Activated T-cell treated with anti-CD3 and anti-CD28 coated beads, Interleukin-2, amount 50 U/mL, for 72 hours (primary cell): ENCODE measurements at places on chromosomes 2 and 18.

GRCh38 chr2:191347881-191348280 lies 102.7 kb downstream of the MYO1B start:
- DNase-seq: no peak

DNA sequence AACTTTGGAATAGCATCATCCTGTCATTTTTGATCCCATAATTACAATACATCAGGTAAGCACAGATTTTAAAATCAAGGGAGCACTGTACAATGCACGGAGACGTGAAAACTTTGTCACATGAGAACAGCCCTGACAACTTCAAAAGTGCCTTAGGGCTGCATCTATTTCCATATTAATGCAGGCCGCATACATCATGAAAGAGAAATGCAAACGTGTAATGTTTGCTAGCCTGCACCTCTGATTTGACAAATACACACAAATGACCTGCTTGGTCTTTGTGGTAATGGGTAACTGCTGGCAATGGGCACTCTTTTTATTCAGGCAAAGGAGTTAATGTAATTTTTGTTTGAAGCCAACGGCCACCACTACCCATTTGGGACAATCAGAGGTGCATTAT lies 202.0 kb upstream of the EPHA4 start:
- DNase-seq: no peak

GRCh38 chr2:15149063-15149462 lies 412.1 kb downstream of the NBAS start:
- no peak for DNase-seq

- no peak for DNase-seq
These were observed 286.2 kb downstream of the CYP26B1 start for GRCh38 chr2:71861186-71862160.

DNA sequence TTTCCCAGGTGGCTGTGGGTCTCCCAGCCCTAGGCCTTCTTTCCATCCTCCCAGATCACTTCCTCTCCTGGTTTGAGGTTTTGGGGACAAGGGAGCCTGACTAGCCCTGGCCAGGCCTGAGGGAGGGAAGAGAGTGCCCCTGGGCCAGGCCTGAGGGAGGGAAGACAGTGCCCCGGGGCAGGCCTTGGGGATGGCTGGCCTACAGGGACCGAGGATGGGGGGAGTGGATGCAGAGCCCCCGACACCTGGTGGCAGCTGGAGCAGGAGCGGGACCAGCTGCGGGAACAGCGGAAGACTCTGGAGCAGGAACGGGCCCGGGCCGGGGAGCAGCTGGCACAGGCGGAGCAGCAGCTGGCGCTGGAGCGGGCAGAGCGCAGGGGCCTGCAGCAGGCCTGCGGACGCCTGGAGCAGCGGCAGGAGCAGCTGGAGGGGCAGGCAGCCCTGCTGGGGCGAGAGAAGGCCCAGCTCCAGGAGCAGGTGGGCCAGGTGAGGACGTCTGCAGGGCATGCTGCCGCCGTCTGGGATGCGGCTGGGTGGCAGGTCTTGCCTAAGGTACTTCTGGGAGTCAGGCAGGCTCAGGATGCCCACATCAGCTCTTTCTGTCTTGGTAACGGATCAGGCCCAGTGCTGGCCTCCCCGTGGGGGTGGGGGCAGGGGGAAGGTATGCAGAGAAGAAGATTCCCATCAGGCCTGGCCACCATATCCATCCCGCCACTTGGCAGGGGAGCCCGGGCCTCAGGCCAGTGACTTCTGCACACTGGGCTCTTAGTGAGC lies 29.2 kb downstream of the CROCC2 start:
- no peak for DNase-seq

DNA sequence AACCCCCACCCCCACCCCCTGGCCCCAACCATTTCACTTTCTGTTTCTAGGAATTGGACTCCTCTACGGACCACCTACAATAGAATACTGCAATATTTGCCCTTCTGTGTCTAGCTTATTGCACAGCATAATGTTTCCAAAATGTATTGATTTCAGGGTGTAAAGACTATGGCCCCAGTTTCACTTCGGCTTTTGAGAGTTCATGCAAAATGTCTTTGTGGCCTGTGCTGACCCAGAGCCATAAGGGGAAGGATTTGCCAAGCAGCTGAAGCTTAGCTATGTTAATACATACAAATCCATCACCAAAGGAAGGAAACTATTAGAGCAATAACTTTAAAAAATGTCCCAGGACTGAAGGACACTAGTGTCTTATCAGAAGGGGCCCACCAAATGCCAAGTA lies 11.2 kb upstream of the ATP9B start:
- no peak for DNase-seq

GRCh38 chr2:182245963-182246362 lies 180.9 kb downstream of the PDE1A start:
- DNase-seq: no peak

GRCh38 chr2:172870396-172870795 lies 134.8 kb downstream of the RAPGEF4 start:
- DNase-seq: no peak

GRCh38 chr18:3062798-3063680 lies 50.1 kb upstream of the LPIN2 start:
- DNase-seq: peak; percentile 83

GRCh38 chr2:10894264-10894935 lies 17.3 kb upstream of the KCNF1 start:
- DNase-seq: no peak

GRCh38 chr2:230472621-230473018 lies 56.6 kb downstream of the SP100 start:
- peak; percentile 61 for DNase-seq

- no peak for DNase-seq
These were observed 110.7 kb downstream of the NFATC1 start for GRCh38 chr18:79506191-79507075.

- no peak for DNase-seq
These were observed 17.9 kb downstream of the SPATS2L start for GRCh38 chr2:200324362-200324761.

GRCh38 chr2:144595686-144596072 lies 75.8 kb upstream of the ZEB2 start:
- no peak for DNase-seq

DNA sequence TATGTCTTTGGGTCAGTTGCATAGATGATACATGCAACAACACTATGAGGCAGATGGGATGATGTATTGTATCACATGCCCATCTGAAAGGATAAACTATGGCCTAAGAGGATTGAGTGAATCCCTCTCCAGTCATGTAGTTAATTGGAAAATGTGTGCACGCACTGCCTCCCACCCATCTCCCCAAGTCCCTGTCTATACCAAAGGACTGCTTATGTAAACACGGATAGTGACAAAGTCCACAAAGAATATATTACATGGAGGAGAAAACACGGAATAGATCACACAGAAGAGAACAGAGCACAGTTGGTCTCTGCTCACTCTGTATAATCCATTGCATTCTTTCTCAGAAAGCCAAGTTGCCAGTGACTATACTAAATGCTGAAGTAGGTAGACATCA lies 82.4 kb downstream of the NCKAP5 start:
- no peak for DNase-seq

DNA sequence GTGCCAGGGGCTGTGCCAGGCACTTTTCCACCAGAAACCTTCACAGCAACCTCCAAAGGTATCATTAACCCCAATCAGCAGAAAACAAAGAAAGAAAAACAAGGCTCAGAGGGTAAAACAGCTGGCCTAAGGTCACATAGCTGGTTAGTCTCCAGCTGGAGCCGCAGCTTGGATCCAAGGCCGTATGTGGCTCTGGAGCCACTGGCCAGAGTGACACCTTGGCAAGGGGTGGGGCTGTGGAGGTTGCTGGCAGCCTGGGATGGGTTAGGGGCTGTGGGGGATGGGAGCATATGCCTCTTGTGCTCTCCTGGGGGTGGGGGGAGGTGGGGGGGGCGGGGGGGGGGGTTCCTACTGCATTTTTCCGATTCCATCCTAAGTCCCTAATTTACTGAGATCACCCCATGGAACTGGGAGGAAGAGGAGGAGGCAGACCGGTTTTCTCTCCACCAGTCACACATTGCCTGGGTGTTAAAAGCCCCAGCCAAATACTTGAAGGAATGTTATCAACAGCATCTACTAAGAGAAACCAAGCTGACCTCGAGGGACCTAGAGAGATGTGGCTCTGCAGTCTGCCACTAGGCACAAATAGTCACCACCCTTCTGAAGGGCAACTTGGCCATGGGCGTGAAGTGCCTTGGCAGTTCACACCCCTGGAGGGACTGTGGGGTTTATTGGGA lies 8.0 kb downstream of the HAAO start:
- no peak for DNase-seq

- DNase-seq: no peak
These were observed 19.6 kb upstream of the TMEM200C start for GRCh38 chr18:5914951-5915350.

- DNase-seq: no peak
These were observed 688.0 kb upstream of the ZEB2 start for GRCh38 chr2:145207884-145208283.

DNA sequence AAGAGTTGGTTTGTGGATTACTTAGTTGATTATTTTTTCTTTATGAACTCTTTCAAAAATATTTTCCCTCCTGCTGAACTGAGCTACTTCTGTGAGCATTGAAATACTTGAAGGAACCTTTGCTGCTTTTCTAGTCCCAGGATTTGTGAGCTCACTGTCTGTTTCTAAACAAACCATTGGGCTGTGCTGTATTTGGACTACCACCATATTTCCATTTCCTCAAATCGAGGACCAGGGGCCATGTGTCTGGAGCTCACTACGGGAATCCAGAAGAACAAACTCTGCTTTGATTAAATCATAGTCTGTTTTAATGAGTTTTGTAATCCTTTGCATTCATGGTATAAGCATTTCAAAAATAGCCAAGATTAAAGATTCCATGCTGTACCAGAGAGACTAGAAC lies 1.3 kb downstream of the MRPL33 start:
- no peak for DNase-seq

DNA sequence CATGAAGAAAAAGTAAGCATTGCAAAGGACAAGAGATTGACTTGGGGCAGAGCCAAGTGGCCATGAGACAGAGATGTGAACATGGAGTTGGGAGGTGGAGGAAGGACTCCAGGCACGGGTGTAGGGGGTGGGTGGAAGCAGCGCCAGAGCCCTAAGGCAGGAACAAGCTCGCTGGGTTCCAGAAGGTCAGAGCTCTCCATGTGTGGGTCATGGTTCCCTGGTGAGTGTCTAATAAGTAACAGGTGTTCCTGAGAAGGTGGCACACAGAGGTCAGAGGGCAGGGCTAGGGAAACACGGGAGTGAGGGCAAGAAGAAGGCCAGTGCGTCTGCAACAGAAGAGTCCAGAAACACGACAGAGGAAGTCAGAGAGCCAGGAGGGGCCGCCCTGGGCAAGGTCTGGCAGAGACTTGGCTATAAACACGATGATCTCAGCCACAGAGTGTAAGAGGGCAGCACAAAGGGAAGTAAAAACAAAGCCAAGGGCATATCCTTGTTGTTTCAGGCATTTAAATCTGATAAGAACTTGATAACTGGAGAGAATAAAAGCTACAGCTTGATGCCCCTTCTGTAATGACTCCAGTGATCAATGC lies 260.8 kb downstream of the TGIF1 start:
- DNase-seq: no peak

GRCh38 chr18:58005011-58005410 lies 39.0 kb upstream of the NEDD4L start:
- DNase-seq: no peak

GRCh38 chr2:239153806-239154591 lies 246.8 kb downstream of the HDAC4 start:
- DNase-seq: no peak

GRCh38 chr2:233862261-233862768 lies 5.9 kb downstream of the MSL3B start:
- DNase-seq: no peak

- no peak for DNase-seq
These were observed 153.6 kb downstream of the ALK start for GRCh38 chr2:29767606-29768335.

- no peak for DNase-seq
These were observed 52.5 kb downstream of the KCNE4 start for GRCh38 chr2:223104336-223105132.

GRCh38 chr2:11270891-11271290 lies 73.5 kb downstream of the ROCK2 start:
- DNase-seq: no peak

- peak; percentile 9 for DNase-seq
These were observed 32.8 kb downstream of the FAM124B start for GRCh38 chr2:224369028-224369632.

- DNase-seq: peak; percentile 73
These were observed 2.7 kb downstream of the ID2 start for GRCh38 chr2:8684540-8684877.

DNA sequence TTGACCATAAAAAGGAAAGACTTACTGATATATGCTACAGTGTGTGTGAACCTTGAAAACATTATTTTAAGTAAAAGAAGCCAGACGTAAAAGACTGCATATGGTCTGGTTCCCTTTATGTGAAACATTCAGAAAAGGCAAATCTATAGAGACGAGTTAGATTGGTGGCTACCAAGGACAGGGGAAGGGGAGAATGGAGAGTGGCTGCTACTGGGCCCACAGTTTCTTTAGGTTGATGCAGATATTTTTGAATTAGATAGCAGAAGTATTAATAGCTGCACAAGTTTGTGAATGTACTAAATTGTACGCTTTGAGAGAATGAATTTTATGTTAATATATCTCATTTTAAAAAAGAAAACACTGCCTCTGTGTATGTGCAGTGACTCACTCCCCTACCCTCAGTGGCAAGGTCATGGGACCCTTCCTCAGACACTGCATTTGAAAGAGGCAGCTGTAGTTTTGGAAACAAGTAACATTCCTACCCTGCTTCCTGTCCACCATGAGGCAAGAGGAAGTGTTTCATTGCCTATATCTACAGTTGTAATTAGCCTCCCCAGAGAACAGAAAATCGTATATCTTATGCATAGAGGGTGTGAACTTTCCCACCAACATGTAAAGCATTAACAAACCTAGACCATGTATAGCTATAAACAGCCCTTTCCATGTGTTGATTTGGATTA lies 29.8 kb upstream of the ARMC9 start:
- DNase-seq: no peak

DNA sequence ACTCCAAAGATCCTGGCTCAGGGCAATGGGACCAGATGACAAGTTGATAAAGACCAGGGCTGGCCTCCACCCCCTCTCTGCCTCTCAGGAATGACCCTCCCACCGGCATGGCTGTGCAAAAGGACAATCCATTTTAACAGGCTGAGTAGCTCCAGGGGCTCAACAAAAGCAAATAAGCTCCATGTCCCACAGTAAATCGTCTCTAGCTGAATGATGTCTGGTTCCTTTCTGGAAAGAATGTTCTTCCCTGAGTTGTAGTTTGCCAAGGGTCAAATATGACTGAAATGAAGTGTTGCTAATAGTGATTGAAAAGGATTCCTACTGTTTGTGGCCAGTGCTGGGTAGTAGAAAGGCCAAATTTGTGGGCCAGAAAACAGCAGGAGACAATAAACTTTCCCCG lies 434.4 kb upstream of the ETAA1 start:
- DNase-seq: no peak
